Activated CD4-positive, alpha-beta T cell treated with anti-CD3 and anti-CD28 coated beads, Interleukin-2, amount 10 ng/mL, durations not matched to agents 24 days and 14 days (primary cell): ENCODE measurements at places on chromosomes 2 and 18.

- no peak for DNase-seq
These were observed 182.4 kb downstream of the ALPK2 start for GRCh38 chr18:58446391-58447060.

GRCh38 chr2:219520079-219520478 is 5.8 kb downstream of the ASIC4 start:
- DNase-seq = no peak

GRCh38 chr2:239463541-239464165 is 62.8 kb upstream of the HDAC4 start:
- no peak for DNase-seq

DNA sequence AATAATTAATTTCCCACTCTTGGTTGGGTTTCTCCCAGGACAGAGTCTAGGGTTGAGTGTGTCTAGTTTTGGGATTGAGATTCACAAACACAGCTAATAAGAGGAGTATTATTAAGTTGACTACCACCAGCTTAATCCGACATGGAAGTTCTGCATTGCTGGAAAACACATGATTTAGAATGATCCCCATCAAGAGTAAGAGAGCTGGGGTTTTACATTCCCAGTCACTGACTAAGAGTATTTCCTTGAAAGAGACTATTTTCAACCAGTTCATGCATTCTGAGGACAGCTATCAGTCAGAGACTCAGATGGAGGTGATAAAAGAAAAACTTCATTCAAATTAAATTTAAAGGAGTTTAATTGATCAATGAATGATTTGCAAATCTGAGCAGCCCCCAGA is 334.6 kb upstream of the LRATD1 start:
- no peak for DNase-seq

DNA sequence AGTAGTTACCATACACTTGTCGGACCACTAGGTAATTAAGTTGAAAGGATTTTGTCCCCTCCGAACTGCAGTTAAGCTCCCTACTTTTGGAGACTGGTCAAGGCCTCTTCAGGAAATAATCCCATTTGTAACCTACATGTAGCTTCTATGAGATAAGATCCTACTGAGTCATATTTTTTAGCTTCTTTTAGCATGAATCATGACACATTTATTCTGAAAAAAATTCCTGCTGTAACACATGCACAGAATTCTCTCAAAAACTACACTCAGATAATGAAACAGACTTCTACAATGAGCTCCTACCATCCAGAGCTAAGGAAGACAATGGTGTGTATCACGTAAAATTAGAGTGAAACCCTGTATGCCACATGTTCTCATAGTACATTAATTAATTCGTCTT is 100.7 kb upstream of the CCDC195 start:
- DNase-seq = peak; percentile 8

- no peak for DNase-seq
These were observed 46.8 kb upstream of the TRIM43B start for GRCh38 chr2:95531254-95531771.

- DNase-seq = no peak
These were observed 313.8 kb downstream of the LNPK start for GRCh38 chr2:175688243-175688642.

- DNase-seq = no peak
These were observed 60.2 kb downstream of the LYPD6B start for GRCh38 chr2:149098701-149099100.

DNA sequence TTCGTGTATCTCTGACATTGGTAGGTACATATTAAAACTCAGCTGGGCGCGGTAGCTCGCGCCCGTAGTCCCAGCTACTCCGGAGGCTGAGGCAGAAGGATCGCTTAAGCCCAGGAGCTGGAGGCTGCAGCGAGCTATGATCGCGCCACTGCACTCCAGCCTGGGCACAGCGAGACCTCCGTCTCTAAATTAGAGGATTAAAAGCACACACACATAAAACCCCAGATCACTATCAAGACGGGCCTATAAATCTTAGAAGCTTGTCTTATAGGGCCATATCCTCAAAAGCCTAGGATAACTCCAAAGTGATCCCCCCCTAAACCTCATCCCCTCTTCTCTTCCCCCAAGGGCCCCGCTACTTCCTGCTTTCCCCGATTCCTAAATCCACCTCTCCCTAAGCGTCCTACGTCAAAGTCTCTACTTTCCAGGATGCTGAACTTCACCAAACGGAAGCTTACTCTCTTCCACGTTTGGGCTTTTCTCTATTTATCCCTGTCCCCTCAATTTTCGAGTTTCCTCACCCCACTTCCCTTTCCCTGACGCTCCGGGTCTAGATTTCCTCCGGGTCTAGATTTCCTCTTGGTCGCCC is 707 bp downstream of the KRCC1 start:
- DNase-seq = no peak

- DNase-seq = no peak
These were observed 77.1 kb downstream of the ANKRD44 start for GRCh38 chr2:197233473-197233872.

DNA sequence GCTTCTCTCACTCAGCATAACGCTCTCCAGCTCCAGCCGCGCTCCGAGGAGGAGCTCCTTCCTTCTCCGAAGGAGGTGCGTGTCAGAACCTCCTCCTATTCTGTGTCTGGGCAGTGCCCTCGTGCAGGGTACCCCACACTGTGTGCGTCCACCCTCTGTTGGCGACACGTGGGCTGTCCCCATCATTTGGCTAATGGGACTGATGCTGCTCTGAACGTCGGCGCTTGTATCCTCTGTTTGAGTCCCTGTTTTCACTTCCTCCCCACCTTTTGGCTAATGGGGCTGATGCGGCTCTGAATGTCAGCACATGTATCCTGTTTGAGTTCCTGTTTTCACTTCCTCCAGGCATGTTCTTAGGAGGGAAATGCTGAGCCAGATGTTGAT is 22.2 kb downstream of the KCNG2 start:
- no peak for DNase-seq

DNA sequence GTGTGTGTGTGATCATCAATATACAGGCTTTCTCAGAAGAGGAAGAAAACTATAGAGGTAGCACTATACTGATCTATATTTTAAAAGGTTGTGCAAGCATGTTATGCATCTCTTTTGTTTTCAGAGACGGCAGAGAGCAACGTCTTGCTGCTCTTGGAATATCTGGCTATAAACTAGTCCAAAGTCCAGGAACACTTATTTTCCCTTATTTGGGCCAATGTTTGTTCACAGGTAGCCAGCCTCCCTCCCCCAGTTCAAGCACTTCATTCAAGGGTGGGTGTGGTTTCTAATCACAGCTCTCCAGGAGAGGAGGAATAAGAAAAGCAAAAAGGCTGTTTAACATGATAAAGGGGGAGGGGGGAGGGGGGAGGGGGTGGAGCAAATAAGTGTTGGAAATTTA is 4.2 kb downstream of the FZD5 start:
- DNase-seq = no peak

DNA sequence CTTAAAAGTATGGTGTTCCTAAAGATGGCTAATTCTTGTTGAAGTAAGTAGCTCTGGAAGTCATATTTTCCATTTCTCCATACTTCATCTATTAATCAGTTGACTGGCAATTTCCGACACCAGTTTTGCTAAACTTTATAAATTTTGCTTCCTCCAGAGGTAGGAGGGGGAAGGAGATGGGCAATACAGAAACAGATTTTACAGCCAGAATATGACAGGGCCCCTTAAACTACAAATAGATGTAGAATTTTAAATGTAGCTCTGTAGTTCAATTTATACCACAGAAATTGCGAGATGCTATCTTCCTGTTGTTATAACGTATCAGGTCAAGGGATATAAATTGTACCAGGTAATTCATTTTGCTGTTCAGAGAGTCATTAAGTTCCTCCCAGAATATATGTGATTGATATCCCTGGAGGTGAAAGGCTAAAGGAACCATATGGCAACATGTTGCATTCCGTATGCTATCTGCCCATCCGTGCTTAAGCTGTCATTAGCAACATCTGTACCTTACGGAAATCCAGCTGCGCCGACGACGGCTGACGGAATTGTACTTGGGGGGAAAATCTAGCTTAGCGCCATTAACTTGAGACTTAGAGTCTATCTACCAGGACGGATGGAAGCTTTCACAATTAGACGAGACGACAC is 8.4 kb upstream of the NR4A2 start:
- peak; percentile 82 for DNase-seq

DNA sequence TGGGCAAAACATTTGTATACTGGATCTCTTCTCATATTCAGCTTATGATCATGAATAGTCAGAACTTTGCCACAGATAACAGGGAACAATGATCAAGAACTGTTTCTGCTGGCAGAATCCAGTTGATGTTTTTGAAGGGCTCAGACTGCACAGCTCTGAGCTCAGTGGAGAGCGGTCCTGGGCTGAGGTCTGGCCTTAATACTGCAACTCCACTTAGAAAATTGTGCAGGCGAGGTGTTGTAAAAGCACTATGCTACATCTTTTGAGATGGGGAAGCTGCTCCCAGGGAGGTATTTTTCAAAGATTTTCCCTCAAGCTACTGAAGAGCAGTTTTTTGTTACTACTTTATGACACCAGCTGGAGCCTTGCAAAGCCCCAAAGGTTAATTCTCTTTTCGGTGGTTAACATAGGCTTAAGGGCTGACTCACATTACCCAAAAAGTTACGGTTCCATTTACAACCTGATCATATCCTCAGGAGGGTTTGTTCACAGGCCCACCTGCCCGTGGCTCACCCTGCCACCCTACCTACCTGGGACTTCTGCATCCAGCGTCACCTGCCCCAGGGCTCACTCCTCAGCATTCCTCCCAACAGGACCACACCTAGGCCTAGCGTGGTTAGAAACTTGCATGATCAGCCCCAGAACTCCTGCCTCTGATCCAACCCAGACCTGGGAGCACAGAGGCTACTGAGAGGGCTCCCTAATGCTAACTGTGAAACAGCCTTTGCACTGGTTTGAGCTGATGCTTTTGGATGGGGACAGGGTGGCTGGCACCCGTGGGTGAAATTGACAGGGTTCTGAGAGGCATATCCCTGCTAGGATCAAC is 114.4 kb downstream of the NCK2 start:
- peak; percentile 67 for DNase-seq

GRCh38 chr18:64713284-64713683 is 564.4 kb upstream of the LINC00305 start:
- DNase-seq = no peak

DNA sequence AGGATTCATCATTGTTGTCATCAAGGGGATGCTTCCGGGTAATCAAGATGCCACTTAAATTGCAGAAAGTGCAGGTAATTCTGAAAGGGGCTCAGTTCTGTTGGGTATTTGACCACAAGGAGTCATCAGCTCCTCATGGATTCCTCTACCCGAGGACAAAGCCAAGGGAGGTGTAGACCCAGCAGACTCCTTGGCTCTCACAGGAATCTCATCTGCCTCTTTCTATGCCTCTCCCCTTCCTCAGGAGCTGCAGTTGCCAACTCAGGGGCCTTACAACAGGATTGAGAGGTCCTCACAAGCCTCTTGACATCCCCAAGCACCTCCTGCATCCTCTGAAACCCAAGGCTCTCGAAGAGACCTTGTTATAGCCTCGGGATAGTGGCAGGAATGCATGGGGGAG is 44.0 kb downstream of the ITGB6 start:
- no peak for DNase-seq

DNA sequence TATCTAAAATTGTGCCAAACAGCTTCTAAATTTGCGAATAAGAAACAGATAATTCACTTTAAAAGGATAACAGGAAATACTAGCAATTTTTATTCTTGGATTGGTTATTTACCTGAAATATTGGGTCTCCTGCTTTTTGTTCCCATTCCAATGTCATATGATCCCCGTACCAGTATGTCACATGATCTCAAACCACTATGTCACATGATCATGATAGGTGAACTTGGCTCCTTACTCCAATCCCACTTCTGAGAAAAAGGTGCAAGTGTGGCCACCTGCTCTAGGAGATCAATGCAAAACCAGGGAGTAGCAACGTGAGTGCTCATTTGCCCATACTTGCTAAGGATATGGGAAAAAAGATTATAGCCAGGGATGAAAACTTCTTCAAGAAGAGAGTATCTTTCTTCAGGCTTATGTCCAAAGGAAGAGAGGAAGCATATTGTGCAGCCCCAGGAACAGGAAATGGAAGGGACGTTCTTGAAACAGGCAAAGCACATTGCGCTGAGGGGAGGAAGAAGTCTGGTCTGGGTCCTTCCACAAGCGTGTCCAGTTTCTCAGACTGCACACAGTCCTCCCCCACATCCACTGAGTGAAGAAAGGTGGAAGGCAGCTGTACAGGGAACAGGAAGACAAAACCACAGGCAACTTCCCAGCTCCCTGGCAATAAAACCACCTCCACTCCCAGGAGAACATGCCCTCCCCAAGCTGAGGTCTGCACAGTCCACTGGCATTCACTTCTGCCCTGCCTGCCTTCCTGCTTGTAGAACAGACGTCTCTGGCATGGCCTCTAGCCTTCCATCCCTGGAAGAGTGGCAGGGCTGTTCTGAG is at the start of gene LYG2:
TSS of gene LYG2 (minus strand) at position 176 of the 828 bp plus-strand sequence. CDS start 1,406 bp downstream, outside the sequence.
- DNase-seq = no peak

DNA sequence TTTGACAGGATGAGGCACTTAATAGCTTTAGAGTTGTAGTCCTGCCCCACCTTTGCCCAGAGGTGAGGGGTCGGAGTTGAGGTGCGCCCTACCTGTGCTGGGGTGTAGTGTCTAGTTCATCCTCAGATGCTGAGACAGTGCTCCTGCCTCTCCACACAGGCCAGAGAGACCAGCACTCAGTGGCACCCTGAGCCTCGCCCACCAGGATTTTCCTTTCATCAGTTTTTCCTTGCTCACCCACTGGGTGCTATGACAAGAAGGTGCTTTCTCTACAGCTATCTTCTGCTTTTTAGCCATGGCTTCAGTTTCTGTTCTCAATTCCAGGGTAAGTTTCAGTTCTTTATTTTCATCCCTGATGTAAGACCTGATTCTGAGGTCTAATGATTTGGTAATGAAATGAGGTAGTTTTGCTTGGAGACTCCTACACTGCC is 16.8 kb upstream of the TMEM131 start:
- peak; percentile 68 for DNase-seq

DNA sequence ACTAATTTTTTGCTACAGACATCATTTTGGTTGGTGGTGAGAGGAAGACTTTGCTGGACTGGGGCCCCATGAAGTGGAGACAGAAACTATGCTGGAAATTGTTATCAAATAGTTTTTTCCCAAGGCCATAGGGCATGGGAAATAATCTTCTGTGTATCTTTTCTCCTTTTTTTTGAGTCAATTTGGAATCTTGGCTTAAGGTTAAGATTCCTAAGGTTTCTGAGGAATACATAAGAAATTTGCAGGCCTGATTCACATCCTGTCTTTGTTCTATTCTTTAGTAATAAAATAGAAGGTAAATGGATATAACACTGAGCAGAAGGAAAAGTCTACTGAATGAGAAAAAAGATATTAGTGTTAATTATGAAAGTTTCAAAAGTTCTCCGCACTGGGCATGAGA is 16.6 kb downstream of the SMC6 start:
- no peak for DNase-seq

GRCh38 chr2:6973895-6974545 is 56.8 kb downstream of the RNF144A start:
- no peak for DNase-seq

DNA sequence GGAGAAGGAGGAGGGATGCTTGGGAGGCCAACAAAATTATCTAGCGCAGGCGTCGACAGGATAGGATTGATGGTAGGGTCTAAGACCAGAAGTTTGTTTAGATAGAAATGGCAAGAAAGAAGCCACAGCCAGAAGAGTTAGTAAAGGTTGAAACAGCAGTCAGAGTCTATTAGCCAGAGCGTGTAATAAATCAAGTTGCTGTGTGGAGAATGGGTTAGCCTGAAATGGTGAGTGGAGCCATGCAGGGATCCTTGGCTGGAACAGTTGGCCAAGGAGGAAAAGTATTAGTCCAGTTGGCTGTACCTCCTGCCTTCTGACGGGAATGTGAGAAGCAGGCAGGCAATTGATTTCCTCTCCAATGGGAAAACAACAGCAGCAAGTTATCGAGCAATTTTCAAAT is 190.7 kb upstream of the CCDC68 start:
- no peak for DNase-seq
